Activated naive CD8-positive, alpha-beta T cell treated with anti-CD3 and anti-CD28 coated beads, Interleukin-2, amount 10 ng/mL, durations not matched to agents 7 days and 5 days (primary cell): ENCODE measurements at places on chromosomes 2 and 18. TPM values are rescaled to one million over a fixed set of nuclear protein-coding genes. Genes with fewer than 3 reads are reported as not detected.

- no peak for DNase-seq
These were observed 50.4 kb downstream of the NCKAP5 start for GRCh38 chr2:133517876-133518275.

DNA sequence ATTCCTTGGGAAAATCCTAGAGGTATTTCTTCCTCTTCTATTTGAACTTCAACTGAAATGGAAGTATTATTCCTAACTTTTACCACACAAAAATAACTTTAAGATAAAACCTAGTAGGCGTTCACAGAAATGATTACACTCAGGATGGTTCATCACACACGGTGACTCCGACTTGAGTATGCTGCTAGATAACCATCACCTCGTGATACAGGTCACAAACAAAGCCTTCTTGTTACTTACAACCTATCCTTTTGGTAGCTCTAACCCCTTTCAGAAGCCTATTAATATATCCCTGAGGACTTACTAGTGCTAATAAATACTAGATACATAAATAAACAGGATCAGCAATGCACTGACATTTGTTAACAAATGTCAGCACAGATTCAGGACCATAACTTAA lies 101.0 kb upstream of the DNER start:
- no peak for DNase-seq

DNA sequence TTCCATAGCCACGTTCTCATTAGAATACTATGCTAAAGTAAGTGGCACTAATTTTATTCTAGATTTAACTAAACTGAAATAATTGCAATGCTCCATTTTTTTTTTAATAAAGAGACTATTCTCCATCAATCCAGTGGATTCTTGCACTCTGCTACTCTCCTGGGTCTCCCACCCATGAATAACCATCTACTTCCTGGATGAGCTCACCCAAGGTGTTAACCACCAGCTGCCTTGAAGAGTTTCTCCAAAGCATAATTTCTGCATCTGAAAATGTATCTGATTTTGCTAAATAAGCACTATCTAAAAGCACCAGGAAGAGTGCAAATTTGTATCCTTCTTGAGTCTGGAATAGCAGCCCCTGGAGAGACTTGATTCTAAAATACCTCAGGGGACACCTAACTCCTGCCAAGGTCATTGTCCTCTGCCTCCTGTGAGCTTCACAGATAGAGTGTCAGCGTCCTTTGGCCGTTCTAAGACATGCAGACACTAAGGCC lies 41.6 kb upstream of the SH3BP4 start:
- no peak for DNase-seq

- no peak for DNase-seq
These were observed 437.6 kb downstream of the NCKAP5 start for GRCh38 chr2:133130548-133131246.

GRCh38 chr18:52344881-52345280 lies 4.9 kb downstream of the DCC start:
- no peak for DNase-seq

DNA sequence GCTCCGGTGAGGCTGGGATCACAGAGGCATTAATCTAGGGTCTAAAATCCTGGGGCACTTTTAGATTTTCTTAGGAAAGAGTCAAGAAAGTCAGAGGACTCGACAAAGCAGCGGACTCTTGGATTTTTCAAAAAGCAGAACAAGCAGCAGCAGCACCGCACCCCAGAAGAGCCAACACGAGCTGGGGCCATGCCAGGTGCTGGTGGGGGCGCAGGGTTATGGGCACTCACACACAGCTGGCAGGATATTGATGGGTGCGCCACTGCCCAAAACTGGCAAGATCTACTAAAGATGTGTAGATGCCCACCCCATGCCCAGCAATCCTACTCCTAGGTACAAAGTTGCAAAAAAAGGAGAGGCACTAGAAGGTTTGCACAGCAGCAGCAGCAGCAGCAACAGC lies 33.9 kb upstream of the SEMA4C start:
- DNase-seq, result no peak

DNA sequence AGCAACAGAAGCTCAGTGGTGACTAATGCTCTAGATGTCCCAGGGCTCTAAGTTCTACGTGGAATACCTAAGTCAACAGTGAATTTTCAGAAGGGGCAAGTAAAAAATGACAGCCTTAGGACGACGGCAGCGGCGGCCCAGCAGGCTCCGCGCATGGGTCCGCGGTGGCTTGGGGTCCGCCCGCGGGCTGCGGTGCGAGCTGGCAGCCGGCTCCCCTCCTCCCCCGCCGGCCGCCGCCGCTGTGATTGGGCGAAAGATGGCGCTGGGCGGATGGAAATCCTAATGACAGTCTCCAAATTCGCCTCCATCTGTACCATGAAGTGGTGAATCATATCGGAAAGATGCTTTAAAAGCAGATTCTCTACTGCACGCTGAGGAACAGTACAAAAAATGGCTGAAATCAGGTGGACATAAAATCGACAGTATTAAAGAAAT lies 74.7 kb downstream of the HNRNPLL start:
- peak; percentile 53 for DNase-seq

GRCh38 chr2:106195981-106196380 lies 1.9 kb upstream of the UXS1 start:
- no peak for DNase-seq

Gene ZNF804A
- total RNA-seq, result not detected

Gene NIF3L1
- total RNA-seq, result 36.9 TPM

Gene C2orf92
- 6.9 TPM for total RNA-seq

Gene TMEM247
- total RNA-seq, result not detected
